ENCODE measurements at places on chromosomes 11 and 22.

- DNase-seq = no peak
Observed at GRCh38 chr11:12901272-12901671, 107.8 kb upstream of the RASSF10 start.

GRCh38 chr11:127733552-127733951 is 733.0 kb upstream of the KIRREL3 start:
- no peak for DNase-seq

DNA sequence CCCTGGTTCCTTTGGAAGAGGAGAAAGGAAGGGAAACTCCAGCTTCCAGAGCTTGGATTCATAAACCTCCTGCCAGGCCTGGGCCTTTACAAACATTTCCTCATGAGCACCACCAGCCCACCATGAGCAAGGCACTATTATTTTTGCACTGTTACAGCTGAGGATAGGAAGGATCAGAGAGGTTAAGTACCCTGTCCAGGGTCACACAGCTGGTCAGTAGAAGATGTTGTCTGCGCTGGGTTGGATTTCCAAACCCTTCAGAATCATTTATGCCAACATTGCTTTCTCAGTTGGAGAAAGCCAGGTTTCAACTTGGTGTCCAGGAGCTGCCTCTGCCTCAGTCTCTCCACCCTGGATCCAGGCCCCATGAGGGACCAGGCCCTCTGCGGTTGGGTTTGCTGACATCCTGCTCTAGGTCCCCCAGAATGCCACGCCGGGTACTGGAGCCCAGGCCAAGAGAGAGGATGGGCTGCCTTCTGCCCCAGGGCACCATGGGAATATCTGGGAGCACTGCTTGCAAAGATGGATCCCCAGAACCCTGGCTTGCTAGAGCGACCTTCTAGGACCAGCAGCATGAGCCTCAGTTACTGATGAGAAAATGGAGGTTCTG is 29.7 kb upstream of the SHISAL1 start:
- DNase-seq = no peak

DNA sequence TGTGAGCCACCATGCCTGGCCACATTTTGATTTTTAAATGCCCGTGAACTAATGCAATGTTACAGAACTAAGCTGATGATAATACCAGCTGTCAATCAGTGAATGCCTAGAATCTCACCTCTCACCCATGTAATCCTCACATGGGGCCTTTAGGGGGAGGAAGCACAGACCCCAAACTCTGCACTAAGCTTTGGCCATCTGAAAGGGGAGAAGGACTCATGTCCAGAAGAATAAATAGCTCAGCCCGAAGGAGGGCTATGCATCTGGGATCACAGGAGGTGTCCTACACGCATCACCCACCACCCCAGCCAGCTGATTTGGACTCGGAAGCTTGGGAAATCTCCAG is 36.0 kb upstream of the YPEL1 start:
- DNase-seq = no peak

DNA sequence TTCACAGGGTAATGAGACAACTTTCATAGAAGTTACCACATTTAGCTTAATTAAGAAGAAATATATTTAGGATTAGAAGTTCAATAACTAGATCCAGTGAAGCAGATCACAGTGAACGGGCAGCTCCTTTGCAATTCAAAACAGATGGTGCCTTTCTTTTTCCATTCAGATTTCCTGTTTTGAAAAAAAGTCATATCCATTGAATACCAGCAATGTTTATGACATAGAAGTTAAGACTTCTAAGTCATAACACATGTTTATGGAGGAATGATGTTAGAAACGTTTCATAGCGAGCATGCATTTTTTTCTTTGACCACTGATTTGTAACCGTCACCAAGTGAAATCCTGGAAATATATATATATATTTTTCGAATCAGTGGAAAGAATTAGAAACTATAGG is 24.7 kb downstream of the LUZP2 start:
- DNase-seq = no peak

GRCh38 chr11:111707039-111707690 is 59.0 kb downstream of the PPP2R1B start:
- no peak for DNase-seq

- no peak for DNase-seq
Observed at GRCh38 chr11:4184163-4184916, 89.7 kb downstream of the RRM1 start.

- no peak for DNase-seq
Observed at GRCh38 chr22:49545606-49546005, 282.1 kb downstream of the BRD1 start.

- DNase-seq = no peak
Observed at GRCh38 chr11:33262011-33262645, 4.9 kb downstream of the HIPK3 start.

DNA sequence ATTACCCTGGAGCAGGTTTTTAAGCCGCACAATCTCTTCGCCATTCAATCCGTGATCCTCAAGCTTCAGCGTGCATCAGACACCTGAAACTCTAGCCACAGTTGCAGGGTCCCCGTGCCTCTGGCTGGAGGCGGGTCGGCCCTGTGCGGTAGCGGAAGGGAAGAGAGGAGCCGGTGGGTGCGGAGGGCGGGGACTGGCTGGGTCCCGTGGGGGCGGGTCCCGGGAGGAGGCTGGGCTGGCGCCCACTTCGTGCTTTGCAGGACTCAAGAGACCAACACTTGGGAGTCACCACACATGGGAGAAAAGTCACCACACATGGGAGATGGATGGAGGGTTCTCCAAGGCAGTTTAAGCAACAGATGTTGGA is 772 bp downstream of the C22orf15 start:
- DNase-seq = no peak

GRCh38 chr11:5229796-5230195 is 2.9 kb upstream of the HBB start:
- DNase-seq = no peak

DNA sequence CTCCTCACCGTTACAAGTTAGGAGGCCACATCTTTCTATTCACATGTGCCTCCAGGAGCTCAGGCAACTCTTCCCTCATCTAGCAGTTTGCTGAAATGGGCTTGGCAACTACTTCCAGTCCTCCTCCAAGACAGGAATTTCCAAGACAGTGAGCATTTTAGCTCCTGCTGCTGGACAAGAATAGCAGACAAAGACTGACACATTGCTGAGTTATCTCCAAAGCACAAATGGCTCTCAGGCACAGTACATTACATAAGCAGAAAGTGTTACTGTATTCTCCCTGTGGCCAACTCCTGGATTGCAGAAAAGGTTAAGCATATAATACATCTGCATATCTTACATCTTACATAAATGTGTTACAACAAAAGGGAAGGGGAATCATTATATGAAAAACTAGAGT is 83.2 kb upstream of the POU2AF2 start:
- DNase-seq = no peak

GRCh38 chr22:43488031-43488866 is 76.4 kb downstream of the MPPED1 start:
- DNase-seq = no peak

DNA sequence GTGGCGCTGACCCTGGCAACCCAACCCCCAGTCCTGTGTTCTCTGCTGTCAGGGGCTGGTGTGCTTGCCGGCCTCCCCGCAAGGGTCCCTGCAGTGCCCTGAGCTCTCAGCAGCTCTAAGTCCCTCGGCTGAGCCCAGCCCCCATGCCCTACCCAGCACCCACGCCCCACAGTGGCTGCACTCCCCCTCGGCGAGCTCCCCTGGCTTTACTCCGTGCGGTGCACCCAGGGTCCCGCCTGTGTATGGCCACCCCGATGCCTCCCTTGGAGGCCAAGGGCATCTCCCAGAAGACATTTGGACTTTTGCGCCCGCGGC is 72.5 kb upstream of the SHISAL1 start:
- no peak for DNase-seq

DNA sequence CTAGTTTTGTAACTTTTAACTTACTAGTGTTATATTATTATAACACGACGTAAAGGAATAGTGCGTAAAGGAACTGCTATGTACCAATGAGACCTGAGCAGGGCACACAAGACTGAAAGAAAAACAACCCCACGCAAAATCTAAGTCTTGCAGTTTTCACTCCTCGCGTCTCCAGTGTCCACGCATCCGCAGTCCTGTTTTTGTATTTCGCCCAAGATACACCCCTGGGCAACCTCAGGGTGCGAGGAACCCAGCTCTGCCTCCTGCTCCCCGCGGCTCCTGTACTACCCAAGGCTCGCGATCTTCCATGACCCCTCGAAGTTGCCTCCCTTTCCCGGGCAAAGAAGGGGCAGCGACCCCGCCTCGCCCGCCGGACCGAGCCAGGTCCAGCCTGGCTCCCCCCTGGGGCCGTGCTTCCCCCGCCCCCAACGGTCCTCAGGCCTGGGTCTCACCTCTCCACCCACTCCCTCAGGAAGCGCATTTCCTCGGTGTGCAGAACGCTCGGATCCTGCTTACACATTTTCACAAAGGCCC is 393 bp downstream of the ST13 start:
- peak; percentile 4 for DNase-seq

- DNase-seq = no peak
Observed at GRCh38 chr11:20194470-20194869, 34.2 kb upstream of the DBX1 start.

- DNase-seq = no peak
Observed at GRCh38 chr11:7154881-7155361, 66.1 kb downstream of the RBMXL2 start.

DNA sequence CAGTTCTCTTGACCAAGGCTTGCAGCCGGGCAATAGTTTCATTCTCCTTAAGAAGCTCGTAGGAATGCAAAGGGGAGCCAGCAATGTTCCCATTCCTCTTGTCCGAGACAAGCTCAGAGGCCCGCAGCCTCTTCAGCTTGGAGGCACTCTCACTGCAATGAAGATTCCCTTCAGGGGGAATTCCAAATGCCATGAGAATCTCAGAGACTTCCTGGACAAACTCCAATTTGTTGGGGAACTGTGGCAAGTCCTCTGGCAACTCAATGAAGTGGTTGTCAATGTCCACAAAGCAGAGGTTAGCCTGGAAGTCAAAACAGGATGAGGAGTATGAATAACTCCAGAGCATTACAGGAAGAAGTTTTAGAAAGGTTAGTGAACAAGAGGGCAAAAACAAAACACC is 84.4 kb downstream of the DENND5A start:
- DNase-seq = no peak

DNA sequence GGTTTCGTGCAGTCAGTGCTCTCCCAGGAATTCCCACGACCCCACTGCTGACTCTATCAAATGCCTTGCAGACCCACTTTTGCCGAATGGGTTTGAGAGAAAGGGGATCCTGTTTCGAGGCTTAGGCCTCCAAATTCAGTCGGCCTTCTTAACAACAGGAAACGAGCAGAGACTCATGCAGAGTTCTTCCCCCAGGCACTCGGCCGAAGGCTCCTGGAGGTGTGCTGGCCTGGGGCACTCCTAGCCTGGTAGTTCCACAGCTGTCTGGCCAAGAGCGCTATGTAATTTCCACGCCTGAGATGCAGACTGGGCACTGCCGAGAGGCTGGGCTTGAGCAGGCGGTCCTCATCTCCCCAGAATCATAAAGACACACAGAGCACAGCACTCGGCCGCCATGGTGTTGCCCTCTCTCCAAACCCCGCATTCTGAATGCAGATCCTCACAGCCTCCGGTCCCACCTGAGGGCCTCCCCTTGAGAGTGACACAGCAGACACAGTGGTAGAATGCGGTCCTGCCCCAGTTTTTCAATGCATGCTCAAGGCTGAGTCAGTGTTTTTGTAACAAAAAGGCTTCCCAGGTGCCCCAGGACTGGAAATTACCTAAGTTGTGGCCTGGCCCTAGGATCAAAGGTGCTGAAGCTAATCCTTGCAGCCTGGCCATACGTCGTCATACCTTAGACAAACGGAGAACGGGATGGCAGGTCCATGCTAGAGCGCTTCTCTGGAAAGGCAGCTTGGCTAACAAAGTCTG is 30.2 kb upstream of the BID start:
- DNase-seq = no peak

- no peak for DNase-seq
Observed at GRCh38 chr22:46589871-46590271, 30.3 kb upstream of the GRAMD4 start.

DNA sequence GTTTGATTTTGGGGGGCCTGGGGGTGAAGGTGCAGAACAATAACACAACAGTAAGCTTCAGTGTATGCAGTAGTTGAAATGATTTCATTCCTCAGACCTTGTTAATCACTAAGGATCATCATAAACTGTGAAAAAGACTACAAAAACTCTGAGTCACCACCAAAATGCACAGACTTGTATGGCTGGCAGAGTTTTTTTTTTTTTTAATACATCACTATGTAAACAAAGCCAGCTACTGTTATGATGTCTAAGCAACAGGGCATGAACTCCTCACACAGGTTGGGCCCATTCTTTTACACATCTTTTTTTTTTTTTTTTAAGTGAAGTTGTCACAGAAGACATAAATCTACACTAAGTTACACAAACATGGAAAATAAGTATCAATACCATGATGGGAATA is 311.9 kb downstream of the GUCY1A2 start:
- peak; percentile 18 for DNase-seq

GRCh38 chr11:40241524-40242051 is 1217.9 kb downstream of the LRRC4C start:
- DNase-seq = no peak

DNA sequence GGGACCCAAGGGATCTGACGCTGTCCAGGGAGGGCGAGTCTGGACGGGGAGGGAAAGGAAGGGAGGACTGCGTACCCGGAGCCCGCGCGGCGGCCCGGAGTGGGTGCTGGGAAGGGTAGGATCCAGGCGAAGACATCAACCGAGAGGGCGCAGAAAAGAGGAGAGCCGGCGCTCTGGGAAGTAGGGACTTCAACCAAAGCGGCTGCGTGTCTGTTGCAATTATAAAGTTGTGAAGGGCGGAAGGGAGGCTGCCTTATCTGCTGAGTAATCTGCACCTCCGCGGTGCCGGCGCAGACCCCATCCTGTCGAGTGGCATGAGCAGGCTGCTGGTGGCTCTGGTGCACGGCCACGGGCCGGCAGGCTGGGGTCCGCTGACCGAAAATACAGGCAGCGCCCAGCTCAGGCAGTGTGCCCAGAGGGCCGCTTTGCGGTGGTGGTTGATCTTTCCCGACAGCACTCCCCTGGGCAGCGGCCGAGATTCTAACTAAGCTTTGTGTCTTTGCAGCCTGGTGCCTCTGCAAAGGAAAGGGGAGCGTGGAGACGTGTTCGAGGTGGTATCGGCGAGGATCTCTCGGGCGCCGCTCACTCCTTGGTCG is 978 bp downstream of the C11orf87 start:
- no peak for DNase-seq
